ENCODE measurements at places on chromosomes 1 and 21.

GRCh38 chr21:33238146-33238545, 8.4 kb downstream of the IFNAR2 start:
- ATAC-seq = peak; percentile 73

DNA sequence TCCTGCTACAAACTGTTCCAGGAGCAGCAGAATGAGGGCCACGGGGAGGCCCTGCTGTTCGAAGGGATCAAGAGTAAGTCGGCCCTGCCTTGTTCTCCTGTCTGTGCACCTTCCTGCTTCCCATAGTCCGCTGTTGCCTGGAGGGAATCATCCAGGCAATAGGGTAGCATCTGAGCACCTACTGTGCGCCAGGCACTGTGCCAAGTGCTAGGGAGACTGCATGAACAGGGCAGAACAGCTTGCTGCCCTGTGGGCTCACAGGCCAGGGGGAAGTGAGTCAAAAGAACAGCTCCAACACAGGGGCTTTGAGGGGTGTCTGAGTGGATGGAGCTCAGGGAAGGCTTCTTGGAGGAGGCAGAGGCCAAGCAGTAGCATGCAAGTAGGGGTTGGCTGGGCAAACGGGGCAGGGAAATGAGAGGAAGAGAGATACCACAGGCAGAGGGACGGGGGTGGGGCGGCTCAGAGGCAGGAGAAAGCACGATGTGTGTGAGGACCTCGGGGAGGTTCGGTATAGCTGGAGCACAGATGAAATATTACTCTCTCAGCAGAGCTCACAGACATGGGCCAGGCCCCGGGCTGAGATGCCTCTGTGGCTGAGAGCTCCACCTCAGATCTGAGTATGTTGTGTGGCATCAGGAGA, 15.5 kb upstream of the PADI6 start:
- no peak for ATAC-seq

- ATAC-seq = no peak
Measured at GRCh38 chr1:10045480-10046355, 13.0 kb downstream of the UBE4B start.

DNA sequence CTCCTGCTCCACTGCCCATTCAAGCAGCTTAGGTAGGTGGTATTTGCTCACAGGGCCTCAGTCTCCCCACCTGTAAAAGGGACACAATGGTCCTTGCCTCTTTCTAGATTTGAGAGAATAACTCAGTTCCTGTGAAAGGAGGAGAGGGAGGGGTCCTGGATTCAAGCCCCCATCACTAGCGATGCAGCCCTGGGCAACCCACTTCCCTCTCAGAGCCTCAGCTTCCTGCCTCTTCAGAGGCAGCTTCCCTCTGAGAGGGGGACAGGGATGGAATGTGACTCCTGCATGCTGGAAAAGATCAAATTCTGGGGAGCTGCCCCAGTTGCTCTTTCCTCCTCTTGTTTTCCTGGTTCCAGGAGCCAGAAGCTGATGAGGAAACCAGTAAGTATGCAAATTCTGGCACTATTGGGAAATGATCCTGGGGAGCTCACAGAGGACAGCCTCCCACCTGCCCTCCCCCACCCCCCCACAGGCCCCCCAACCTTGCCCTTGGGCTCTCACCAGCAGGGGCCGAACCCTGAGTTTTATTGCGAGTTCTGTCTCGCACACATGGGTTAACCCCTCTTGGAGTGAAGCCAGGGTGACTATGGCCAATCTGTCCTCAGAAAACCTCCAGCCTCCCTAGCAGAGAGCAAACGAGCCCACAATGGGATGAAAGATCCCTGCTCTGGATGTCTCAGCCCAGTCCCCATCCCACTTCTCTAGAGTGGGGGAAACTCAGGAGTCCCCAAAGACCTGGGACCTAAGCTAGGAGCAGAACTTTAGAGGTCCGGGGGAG, 11.7 kb downstream of the ZC3H12A start:
- ATAC-seq = no peak

DNA sequence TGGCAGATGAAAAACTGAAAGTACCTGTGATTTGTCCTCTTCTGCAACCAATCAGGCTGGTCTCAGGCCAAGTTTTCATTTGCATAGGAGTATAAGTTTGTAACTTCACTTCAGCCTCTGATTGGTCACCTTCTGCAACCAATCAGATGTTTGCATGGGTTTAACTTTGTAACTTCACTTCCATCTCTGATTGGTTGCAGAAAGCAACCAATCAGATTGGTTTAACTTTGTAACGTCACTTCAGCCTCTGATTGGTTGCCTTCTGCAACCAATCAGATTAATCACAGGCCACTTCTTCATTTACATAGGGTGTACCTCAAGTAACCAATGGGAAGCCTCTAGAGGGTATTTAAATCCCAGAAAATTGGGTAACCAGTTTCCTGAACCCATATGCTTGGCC, 18.9 kb upstream of the TUT4 start:
- peak; percentile 94 for ATAC-seq

GRCh38 chr1:243409284-243409683, 153.4 kb downstream of the SDCCAG8 start:
- no peak for ATAC-seq

DNA sequence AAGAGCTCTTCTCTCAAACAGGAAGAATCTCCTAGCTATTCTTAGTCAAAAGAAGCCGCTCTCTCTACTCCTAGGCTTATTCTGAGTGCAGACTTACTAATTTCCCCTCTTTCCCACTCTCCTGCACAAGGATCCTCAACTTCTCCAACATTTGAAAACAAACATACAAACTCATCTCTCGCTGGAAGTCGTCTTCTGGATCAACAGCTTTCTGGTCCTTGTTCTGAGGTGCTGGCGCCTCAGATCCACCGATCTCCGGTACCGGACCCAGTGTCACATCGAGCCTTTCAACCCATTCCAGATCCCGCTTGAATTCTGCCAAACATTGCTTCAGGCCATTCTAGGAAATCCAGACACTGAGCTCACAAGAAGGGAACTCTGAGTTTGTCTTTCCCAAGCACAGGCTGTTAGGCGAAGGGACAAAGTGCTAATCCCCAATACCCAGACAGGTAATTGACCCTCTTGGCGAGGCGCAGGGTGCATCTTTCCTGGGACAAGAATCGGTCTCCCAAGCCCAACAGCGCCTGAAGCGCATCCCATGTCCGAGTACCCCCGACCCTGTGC, 696 bp downstream of the EBNA1BP2 start:
- no peak for ATAC-seq

DNA sequence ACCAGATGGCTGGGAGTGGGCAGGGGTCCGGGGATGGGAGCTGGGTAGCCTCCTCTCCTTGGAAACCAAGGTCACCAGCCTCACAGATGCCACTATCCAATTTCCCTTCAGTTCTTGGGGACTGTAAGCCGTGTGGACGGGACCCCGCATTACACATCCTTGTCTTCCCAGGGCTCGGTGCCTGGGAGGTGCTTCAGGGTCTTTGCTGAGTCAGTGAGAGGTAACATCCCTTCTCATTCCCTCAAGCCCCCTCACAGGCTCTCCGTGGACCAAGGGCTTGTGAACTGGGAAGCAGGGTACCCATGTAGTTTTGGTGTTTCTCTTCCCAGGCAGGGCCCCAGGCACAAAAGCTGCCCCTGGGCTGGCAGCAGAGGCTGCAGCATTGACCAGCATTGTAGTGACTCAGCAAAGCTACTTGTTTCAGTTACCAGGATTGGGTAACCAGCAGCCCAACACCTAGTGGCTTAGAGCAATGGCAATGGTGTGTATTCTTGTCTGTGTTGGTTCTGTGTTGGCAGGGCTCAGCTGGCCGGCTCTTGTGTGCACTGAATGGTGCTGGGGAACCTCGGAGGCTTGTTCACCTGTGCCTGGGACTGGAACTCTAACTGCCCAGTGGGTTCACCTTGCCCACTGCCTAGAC, 24.6 kb upstream of the PCBP3 start:
- no peak for ATAC-seq

GRCh38 chr1:90074566-90074965, 79.7 kb downstream of the ZNF326 start:
- no peak for ATAC-seq

DNA sequence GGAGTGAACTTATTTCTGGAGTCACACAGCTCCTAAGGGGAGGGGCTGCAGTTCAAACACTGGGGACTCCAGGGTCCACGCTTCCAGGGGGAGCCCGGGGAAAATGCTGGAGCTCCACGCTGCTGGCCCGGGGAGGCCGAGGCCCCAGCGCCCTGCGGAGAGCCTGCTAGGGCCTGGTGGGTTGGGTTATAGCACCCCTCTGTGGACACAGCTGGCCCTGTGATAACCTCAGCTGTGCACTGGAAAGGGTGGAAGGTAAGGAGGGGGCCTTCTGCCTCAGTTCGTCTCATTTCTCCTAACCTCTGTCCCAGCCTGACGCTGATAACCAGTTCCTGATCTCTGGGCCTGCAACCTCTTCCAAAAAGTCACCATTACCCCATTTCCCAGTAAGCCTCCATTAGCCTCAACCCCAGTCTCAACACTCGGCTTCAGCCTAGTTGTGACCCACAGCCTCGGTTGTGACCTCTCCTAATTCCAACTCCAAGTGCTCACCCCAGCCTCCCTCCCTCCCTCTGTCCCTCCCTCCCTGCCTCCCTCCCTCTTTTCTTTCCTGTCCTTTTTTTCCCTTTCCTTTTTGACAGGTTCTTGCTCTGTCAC, 7.1 kb downstream of the NBL1 start:
- peak; percentile 59 for ATAC-seq

DNA sequence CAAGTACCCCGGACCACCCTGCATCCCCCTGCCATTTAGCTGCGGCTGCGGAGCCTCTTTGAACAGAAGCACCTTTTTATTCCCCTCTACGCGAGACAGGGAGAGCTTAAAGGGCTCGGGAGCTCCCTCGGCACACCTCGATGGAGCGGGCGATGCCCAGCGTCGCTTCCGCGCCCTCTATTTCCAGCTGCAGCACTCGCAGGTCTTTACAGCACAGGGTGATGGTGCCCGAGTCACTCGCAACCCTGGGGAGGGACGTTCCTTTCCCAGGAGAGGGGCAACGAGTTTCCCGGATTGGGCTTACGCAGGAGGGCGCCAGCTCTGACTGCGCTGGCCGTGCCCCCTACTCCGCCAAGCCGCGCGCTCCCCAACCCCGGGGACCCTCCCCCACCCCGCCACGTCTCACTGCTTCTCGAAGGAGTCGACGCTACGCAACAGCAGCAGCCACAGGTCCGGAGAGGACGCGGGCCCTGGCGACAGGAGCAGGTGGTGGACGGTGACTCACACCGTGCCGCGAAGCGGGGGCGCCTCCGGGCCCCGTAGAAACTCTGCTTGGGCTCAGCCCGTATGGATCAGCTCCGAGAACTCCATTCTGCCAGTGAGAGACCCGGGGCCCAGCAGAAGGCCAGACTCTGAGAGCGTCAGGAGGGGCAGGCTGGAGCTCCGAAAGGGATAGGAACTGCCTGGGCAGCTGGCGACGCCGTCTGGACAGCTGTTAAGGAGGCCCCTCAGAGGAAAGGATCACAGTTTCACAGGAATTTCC, 5.8 kb upstream of the FAM167B start:
- peak; percentile 75 for ATAC-seq

- ATAC-seq = no peak
Measured at GRCh38 chr1:204418174-204419063, 6.8 kb upstream of the PPP1R15B start.

DNA sequence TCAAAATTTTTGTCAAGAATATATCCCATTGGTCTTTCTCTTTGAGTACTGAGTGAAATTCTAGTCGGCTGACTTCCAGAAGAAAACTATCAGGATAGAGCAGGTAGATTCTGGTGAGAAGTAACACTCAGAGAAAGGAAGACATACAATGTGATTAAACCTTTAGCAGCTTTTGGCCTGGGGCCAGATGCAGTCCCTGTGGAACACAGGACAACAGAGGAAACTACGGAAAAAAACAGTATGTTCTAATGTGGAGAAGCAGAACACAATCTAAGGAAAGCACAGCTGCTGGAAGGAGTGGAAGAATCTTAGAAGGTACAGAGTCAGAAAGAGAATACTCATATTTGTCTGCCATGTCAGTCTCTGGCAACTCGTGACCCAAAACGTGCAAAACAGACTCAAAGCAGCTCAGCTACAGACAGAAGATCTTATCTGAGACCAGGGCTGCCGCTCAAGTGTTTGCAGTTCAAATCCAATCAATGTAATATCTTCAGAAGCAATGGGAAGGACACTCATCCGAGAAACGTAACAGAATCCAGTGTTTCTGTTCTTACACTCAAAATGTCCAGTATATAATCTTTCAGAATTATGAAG, 283.8 kb downstream of the MRPL39 start:
- no peak for ATAC-seq

- peak; percentile 90 for ATAC-seq
Measured at GRCh38 chr21:30718239-30718909, at the start of gene KRTAP21-3. TSS of gene KRTAP21-3 (minus strand) at chr21:30718777. CDS start at chr21:30718759, 18 bp downstream.

DNA sequence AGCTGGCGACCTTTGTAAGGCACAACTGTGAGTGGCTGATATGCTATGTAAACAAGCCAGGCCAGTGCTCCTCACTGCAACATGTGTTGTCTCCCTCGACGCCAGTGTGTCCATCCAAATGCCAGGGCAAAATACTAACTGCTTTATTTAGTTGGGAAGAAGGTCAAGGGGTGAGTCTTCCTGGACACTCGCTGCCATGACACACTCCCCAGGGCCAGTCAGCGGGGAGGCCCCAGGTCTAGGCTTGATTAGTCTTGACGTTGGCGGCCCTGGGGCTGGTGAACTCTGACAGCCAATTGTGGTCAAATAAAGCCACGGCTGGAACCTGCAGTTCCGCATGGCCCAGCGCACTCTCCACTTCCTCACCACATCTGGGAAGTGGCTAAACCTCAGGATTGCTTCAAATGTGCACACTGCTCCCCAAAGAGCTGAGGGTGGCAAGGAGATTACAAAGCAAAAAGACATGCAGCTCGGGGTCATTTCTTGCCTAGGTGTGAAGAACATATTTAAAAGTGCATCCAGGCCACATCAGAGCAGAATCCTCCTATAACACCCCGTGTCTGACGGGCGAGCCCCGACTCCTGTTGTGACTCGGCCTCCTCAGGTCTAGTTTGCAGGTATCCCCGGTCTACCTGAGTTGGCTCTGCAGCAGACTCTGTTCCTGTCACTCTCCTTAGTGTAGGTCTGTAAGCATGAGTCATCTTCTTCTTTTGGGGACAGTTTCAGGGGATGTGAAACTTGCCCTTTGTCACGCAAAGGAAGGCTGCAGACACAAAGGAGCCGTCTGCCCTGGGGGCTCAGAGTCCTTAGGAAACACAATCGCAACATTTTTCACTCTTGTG, 183.5 kb downstream of the RUNX1 start:
- peak; percentile 93 for ATAC-seq

- ATAC-seq = no peak
Measured at GRCh38 chr1:11493972-11494655, 15.2 kb downstream of the DISP3 start.

DNA sequence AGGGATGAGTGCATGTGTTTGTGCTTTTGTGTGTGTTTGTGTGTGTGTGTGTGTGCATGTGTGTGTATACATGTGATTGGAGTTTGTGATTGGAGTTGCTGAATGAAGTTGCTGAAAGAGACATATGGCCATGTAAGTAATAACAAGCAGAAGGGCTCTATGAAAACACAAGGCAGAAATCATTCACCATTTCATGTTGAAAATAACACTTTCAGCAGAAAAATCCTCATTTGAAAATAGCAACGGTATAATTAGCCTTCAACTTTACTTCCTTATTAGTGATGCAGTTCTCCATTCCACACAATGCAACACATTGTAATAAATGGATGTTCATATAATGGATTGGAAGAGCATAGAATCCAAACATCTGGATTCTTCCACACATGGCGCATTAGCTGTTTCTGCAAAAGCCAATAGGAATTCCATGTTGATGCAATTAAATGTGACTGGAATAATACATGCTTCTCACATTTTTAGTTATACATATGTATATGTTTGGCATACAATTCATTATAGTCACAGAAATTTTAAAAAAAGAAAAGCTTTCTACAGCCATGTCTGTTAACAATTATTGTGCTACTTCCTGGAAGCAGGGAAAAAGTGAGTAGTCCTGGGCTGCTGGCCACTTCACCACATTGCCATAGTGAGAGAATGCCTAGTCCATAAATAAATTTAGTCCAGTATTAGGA, 538.0 kb downstream of the LTN1 start:
- no peak for ATAC-seq

- no peak for ATAC-seq
Measured at GRCh38 chr1:31199236-31199790, 40.4 kb downstream of the NKAIN1 start.

Data from activated T-helper 17 cell treated with anti-CD3 and anti-CD28 coated beads, Interleukin-2, amount 50 U/mL, for 72 hours (primary cell).